Stimulated activated CD8-positive, alpha-beta memory T cell treated with anti-CD3 and anti-CD28 coated beads, Interleukin-4, amount 100 ng/mL, for 4 hours (primary cell): ENCODE measurements at places on chromosomes 2 and 18.

- no peak for DNase-seq
These were observed 68.7 kb upstream of the ZFP36L2 start for GRCh38 chr2:43294973-43295603.

DNA sequence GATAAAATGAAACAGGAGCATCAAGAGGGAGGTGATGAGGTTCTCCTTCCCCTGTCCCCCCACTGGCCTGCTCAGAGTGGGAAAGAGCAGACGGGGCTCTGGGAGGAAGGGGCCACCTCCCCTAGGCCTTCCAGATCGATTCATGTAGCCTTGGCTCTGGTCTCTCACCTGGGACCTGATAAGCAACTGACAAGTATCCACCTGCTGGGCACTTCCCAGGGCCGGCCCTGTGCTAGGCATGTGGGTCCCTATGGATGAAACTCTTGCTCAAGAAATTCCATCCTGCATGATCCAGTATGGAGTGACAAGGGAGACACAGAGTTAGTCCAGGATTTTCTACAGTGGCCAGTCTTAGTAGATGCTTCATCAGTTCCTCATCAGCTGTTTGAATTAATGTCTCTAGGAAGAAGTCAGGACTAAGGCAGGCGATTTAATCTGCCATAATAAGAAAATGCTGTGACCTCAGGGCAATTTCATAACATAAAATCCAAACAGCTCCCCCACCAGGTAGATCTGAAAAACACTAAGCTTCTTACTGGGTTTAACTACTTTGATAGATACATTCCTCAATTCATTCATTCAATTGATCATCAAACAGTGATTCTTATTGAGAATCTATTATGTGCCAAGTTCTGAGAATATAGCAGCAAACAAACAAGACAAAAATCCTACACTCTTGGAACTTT is 44.7 kb upstream of the ZFP36L2 start:
- DNase-seq, result no peak

DNA sequence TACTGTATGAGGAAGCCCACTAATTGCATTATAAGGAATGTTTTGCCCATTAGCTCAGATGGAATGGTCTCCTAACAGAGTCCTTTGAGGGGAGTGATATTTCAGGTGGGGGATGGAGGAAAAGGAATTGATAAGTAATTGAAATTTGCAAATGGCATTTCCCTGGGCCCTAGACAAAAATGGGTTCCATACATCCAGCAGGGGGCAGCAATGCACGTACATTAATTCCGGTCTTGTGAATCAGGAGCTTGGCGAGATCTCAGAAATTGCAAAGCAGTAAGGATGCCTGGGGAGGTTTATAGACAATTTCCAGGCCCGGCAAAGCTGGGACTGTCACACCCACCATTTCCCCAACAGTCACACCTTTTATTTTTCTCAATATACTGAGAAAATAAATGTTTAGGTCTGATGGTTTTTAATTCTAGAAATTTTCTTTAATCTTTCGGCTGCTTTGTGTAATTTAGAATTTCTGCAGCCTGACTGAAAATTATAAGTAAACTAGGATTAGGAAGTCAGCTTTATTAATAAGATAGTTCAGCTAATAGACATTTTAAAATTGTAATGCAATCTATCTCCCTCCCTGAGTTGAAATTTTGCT is 122.8 kb downstream of the LYPD1 start:
- DNase-seq, result no peak

DNA sequence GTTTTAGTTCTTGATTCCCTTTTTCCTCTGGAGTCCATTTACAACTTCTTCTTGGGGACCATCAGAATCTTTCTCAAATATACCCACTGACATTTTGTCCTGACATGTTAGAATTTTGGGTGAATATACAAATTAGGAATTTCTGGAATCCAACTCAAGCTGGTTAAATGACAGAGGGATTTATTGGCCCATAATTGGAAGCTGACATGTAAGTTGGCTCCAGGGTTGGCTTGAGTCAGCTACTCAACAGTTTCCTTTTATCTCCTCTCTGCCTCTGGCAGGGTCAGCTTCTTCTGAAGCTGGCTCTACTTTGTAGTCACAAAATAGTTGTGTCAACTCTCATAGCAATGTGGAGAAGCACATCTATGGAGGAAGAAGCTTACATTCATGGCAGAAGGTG is 36.6 kb upstream of the PPP1R1C start:
- DNase-seq, result no peak

DNA sequence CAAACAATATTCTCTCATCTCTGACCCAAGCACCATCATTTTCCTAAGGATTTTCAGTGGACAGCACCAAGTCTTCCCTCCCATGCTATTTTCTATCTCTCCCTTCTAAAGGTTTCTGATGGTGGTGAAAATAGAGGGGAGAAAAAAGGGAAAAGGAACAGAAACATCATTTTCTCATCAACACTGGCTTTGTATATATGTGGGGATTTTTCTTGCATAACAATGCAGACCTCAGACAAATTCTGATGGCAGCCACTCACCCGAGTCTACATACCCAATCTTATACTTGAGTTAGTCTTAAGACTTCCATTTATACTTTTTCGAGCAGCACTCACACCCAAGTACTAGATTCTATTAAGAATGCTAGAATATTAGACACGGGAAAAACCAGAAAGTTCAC is 95.8 kb downstream of the TMEM163 start:
- DNase-seq, result no peak

GRCh38 chr2:160928854-160929301 is 231.3 kb upstream of the TANK start:
- no peak for DNase-seq

DNA sequence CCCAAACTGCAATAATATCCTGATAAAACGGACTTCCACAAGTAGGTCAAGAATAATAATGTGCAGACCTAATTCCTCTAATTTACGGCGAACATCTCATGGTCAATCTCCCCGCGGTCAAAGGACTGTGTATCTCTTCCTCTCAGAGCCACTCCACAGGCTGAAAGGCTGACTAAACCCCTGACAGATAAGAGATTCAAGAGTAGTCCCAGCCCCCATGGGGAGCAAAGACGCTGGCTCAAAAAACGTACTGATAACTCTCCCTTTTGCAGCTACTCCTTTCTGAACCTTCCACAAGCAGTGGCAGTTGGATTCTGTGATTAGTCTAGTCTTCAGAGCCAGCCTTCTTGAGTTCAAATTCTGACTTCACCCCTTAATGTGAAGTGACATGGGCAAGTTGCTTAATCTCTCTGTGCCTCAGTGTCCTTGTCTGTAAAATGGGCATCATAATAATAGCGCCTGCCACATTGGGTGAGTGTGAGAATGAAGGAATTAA is 19.7 kb upstream of the IL18R1 start:
- no peak for DNase-seq

DNA sequence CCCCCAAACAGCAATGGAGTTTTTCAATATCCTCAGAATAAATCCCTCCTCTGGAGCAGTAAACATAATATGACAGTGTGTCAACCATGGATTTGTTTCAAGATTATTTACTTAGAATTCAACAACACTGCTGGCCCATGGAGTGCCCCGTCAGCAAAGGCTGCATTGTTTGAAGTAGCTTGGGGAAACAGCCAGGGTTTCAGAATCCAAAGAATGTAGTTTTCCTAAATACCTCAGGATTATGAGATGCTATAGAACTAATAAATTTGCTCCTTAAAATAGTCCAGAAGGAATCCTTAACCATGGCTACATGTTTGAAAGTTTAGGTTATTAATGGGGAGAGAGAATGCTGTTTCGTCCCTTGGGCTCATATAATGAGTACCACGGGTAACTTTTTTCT is 13.1 kb upstream of the CETN1 start:
- DNase-seq, result no peak

GRCh38 chr2:186256540-186256939 is 229.5 kb upstream of the ZC3H15 start:
- no peak for DNase-seq

- DNase-seq, result no peak
These were observed 144.3 kb downstream of the C1D start for GRCh38 chr2:67918471-67918870.

- DNase-seq, result no peak
These were observed 117.4 kb downstream of the RHBDD1 start for GRCh38 chr2:226953206-226953605.

DNA sequence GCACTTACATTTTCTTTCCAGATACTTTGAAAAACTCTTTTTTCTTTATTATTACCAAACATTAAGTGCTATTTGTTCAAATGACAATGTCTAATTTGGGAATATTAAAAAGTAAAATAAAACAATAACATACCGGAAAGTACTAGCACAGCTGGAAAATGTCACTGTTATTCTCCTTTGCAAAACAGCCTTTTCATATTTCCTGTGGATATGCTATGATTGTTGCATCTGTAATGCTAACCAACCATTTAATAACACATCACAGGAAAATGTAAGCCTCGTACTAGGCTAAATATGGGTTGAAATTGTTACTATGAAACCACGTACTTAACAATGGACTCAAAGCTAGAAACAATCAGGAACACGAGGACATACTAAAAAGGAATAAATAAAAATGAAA is 298.1 kb downstream of the CBLN2 start:
- DNase-seq, result no peak

DNA sequence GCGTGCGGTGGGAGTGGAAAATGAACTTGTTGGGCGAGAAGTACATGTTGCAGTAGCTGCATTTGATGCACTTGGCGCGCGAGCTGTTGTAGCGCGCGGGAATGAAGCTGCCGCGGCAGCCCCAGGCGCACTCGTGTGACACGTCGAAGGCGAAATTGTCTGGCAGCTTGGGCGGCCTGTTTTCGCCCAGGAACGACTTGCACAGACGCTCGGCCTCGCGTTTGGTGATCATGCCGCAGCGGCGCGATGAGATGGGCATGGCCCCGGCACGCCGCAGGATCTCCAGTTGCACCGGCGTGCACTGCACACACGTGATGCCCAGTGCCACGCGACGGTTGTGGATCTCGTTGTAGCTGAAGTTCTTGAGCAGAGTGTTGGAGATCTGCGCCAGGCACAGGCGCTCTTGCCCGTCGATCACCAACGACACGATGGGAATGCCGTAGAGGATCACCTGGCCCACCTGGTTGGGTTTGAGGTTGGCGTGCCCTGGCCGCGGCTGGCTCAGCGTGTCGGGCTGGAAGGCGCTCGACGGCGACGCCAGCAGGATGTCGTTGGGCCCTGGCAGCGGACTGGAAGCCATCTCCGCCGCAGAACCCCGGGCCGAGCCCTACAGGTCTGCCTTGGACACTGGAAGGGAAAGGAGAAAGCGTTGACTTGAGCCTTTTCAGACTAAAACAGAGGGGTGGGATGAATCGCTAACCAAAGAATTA is 2.7 kb downstream of the SKOR2 start:
- no peak for DNase-seq

GRCh38 chr2:144414324-144414845 is 105.5 kb downstream of the ZEB2 start:
- no peak for DNase-seq

DNA sequence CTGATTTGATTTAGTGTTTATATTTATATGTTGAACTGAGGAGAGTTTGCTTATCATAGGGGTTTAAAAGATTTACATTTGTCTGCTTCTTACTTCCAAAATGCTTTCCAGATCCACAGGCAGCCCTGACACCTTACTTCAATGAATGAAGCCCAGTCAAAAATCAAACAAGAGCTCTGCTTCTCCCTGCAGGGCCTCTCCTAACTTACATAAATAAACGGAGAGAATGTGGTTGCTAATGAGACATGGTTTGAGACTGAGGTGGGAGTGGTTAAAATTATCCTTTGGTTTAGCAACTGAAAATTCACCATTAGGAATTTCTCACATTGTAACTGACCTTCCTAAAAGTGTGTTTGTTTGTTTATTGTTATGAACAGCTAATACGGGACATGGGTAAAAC is 612.3 kb upstream of the FANCL start:
- no peak for DNase-seq

DNA sequence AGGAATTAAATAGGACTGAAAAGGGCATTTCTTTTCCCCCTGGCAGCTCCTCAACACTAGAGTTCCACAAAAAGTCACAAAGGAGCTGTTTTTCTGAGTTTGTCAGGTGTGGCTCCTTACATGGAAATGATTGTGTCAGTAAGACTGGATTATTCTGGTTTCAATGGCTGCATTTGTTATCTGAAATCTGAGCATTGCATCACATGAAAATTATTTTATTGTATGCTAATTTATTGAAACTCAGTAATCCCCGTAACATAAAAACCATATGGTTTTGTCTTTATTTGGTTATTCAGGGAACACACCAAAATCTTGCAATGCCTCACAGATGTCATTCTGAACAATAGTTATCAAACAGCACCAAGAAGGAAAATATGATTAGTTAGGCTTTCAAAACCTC is 439.7 kb upstream of the TNP1 start:
- no peak for DNase-seq

DNA sequence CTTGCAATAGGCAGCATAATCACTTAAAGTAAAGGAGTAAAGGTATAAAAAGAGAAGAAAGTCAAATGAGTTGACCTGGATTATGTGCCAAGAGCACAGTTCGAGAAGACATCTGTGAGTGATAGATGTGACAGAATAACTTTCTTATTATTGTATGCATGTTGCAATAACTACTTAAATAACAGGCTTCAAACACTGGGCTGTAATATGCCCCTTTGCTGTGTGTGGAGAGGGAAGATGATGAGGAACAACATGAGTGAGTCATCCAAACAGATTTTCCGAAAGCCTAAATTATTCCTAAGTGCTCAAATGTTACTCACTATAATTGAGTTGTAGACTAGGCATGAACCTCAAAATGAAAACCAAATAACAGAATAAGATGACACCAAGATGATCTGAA is 328.1 kb downstream of the EXOC6B start:
- DNase-seq, result no peak

DNA sequence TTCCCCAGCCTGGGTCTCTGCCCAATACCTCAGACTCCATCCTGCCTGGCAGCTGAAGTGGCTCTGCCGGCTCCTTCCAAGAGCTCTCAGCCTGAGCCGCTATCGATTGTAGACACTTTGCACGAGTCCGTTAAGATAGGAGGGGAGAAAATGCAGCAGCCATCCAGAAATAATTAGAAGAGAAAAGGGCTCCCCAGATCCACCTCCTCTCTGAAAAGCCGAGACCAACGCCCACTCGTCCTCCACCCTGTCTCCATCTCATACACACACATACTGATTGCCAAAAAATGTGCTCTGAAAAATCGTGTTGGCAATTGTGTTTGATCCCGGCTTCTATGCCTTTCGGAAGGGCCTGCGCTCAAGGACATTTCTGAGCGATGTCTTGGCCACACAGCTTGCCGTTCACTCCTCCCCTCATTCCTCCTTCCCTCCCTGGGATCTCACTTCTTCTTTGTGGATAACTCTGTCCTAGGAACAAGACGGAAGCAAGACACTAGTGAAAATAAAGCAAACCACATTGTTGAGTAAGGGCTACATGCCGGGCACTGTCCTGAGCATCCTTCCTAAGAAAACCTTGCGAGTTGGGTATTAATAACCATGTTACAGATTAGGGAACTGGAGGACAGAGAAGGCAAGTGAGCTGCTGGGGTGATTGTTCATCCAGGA is 372.8 kb upstream of the MYT1L start:
- no peak for DNase-seq
